ENCODE measurements at places on chromosomes 3 and 15.

GRCh38 chr3:64247991-64248646 is 22.9 kb upstream of the PRICKLE2 start:
- no peak for DNase-seq

GRCh38 chr3:143222505-143222904 is 102.9 kb downstream of the CHST2 start:
- no peak for DNase-seq

- no peak for DNase-seq
These were observed at the start of gene IL20RB for GRCh38 chr3:136957751-136958288. TSS of gene IL20RB (plus strand) at chr3:136957983. CDS start at chr3:136958114, 131 bp downstream.

DNA sequence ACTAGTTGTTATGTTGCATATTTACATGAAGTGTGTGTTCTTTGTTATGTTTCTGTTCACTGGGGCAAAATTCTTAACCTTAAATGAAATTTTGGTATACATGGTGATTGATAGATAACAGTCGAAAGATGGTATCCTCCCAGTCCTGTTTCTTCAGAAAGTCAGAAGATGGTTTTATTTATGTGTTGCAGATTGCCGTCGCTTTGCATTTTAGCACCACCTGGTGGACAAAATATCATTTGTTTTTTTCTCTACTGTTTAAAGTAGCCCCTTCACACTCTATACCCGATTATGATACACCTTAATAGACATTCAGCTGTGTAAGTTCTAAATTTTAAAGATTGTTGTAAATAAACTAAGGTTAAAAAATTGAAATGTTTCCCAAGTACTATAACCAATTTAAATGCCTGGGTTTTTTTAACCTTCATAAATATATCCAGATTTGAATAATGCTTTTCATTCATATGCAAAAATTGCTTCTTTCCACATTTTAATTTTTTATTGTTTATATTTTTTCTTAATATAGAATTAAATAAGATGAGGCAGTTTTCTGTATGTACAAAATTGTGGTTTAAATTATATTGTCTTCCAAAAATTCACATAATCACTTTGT is 152.2 kb downstream of the ALCAM start:
- peak; percentile 18 for DNase-seq

DNA sequence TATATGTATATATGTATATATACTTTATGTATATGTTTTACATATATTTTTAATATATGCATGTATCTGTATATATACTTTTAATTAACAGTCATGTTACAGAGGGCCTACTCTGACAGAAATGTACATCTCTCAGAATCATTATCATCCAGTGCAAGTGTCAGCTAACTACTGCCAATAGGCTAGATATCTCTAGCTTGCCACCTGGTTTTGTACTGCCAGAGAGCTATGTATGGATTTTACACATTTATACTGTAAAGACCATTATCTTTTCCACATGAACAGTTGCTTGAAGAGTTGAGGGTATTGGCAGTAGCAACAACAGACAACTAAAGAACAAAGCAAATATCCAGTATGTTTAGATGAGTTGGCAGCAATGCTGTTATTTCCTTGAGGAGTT is 99.7 kb upstream of the VGLL3 start:
- DNase-seq: no peak

GRCh38 chr3:41417574-41417973 is 218.3 kb downstream of the CTNNB1 start:
- DNase-seq: no peak

DNA sequence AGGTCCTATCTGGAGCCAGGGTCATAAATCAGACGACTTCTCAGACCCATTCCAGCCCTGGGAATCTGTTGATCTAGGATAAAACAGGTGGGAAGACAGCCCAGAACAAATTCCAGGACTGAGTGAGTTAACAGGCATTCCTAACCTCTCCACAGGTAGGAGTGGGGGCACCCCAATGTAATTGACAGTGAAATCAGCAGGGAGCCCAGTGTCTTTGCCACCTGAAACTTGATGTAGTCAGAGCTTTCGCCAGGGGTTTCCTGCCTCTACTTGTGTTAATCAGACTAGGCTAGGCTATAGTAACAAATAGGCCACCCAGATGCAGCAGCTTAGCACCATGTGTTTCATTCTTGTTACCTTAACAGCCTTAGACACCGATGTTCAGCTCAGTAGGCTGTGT is 2.7 kb upstream of the HEG1 start:
- DNase-seq: no peak

DNA sequence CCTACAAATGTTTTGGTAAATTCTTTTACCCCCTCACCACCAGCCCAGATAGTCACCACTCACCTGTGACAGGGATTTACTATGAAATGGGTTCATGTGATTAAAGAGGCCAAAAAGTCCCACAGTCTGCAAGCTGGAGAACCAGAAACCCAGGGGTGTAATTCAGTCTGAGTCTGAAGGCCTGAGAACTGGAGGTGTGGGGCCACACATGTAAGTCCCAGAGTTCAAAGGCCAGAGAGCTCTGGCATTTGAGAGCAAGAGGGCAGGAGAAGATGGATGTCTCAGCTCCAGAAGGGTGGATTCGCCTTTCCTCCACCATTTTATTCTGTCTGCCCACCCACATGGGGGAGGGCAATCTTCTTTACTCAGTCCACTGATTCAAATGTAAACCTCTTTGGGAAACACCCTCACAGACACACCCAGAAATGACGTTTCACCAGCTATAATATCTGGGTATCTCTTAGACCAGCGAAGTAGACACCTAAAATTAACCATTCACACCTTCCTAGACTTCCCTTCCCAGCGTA is 11.9 kb downstream of the RTP3 start:
- DNase-seq: no peak

GRCh38 chr3:108500728-108501127 is 9.7 kb downstream of the MYH15 start:
- no peak for DNase-seq

- DNase-seq: no peak
These were observed 45.7 kb upstream of the RAB6B start for GRCh38 chr3:133941415-133941821.

DNA sequence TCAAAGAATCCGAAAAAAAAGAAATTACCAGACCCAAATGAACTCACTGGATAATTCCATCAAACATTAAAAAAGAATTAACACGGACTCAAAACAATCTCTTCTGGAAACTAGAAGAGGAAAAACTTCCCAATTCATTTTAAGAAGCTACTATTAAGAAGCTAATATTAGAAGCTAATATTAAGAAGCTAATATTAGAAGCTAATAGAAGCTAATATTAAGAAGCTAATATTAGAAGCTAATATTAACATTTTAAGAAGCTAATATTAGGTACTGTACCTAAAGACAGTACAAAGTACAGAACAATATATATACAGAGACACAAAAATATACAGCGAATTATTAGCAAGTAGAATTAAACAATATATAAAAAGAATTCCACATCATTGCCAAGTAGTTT is 35.9 kb downstream of the HERC2 start:
- no peak for DNase-seq

- no peak for DNase-seq
These were observed 149.9 kb downstream of the CFAP20DC start for GRCh38 chr3:58899953-58900298.

- DNase-seq: no peak
These were observed 27.6 kb downstream of the NIPA2 start for GRCh38 chr15:22866079-22866478.

GRCh38 chr3:177574222-177574856 is 377.1 kb upstream of the TBL1XR1 start:
- DNase-seq: no peak

- DNase-seq: no peak
These were observed 69.6 kb downstream of the CGNL1 start for GRCh38 chr15:57445872-57446271.

DNA sequence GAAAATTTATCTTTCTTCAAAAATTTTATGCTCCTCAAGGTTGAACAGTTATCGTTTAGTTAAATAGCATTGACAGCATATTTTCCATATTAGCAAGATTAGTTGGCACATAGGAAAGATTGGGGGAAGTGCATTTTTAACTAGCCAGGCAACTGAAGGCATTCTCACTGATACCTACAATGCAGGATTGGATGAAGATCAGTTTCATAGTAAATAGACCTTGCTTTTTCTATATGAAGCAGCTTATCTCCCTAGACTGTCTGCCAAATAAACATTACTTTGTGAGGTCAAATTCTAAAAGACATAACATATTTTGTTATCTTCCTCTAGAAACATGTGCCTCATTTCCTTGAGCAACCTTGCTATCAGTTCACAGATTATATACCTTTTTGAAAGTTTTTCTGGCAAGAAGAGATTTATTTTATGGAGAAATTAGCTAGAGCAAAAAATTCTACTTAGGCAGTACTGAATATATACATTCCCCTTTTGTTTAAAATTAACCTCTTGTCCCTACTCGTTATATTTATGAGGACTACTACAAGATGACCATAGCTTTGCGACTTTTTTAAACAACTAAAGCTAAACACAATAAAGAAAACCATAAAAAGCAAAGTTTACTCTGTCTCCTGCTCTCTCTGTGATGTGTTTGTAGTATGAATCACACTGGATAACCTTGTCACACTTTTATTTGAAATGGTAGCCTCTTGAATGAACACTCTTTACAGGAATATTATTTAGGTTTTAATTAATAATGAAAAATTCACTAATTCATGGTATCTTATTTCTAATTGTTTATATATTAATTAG is 654.9 kb upstream of the TBL1XR1 start:
- no peak for DNase-seq

GRCh38 chr15:29978411-29979382 is 104.1 kb upstream of the GOLGA8J start:
- DNase-seq: no peak

- DNase-seq: peak; percentile 21
These were observed 701 bp downstream of the OSBPL11 start for GRCh38 chr3:125594581-125595011.

DNA sequence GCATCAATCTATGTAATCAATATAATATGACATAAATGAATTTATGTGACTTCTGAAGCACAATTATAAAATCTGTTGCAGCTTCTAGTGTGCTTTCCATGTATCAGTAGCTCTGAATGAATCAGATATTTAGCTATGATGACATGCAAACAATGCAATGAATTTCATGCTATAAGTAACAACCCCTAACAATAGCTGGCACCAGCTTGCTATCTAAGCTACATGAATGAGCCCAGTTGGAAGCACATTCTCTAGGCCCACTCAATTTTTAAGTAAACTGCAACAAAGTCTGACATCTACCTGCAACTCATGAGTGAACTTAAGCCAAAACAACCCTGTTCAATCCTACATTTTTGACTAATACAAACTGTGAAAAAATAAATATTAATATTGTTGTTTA is 507.3 kb upstream of the ROBO1 start:
- no peak for DNase-seq

All from stimulated activated CD4-positive, alpha-beta T cell treated with anti-CD3 and anti-CD28 coated beads, Interleukin-2, amount 100 ng/mL, for 24 hours (primary cell).